CD4-positive, alpha-beta T cell treated with Interleukin-2 at 100 ng/mL for 4 hours (primary cell): ENCODE measurements at places on chromosomes 1 and 21.

DNA sequence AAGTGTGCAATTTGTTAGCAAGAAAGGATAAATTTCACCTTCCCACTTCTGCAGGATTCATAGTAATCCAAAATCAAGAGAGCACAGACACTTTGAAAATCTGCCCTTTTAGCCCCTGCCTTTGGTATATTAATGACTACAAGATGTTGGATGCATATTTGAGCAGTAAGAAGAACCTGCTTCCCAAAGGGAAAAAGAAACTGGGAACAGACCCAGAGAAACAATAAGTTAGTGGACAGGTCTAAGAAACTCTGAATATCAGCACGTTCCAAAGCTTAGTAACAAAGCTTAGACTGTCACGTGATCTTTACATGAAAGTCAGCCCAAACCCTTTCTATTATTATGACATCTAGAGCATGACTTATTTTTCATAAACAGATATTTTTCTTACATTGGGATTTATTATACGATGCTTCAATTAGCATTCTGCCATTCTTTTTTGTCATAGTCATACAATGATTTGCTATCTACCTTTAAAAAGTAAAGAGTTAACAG is 390.9 kb upstream of the ADGRL2 start:
- no peak for DNase-seq

- no peak for DNase-seq
Observed at GRCh38 chr1:53557369-53557768, 98.2 kb downstream of the DMRTB1 start.

- no peak for DNase-seq
Observed at GRCh38 chr1:82220754-82221153, 420.0 kb downstream of the ADGRL2 start.

- no peak for DNase-seq
Observed at GRCh38 chr1:232676307-232676706, 46.4 kb upstream of the SIPA1L2 start.

- no peak for DNase-seq
Observed at GRCh38 chr1:44012941-44013609, 18.2 kb downstream of the SLC6A9 start.

DNA sequence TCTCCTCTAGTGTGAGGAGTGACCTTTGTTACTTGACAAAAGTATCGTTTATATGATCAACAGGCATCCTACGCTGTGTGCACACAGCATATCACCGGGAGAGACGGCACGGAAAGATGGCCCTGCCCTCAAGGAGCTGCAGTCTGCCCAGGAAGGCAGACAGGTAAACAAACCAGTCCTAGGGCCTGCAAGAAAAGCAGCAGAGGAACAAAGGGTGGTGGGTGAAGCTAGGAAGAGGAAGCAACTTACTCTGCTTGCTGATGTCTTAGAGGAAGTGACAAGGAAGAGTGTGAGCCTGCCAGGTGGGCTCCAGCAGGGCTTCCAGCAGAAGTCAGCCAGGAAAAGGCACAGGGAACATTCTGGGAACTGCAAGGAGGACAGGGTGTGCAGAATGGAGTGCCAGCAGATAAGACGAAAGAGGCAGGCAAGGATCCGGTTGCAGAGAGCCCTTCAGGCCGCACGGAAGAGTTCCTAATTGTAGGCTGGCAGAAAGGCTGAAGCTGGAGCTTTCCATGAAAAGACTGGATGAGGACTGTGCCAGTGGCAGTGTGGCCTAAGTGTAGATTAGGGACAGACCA is 106.7 kb downstream of the SLC45A1 start:
- peak; percentile 57 for DNase-seq

GRCh38 chr1:168443356-168443755 is 100.4 kb downstream of the XCL2 start:
- no peak for DNase-seq

DNA sequence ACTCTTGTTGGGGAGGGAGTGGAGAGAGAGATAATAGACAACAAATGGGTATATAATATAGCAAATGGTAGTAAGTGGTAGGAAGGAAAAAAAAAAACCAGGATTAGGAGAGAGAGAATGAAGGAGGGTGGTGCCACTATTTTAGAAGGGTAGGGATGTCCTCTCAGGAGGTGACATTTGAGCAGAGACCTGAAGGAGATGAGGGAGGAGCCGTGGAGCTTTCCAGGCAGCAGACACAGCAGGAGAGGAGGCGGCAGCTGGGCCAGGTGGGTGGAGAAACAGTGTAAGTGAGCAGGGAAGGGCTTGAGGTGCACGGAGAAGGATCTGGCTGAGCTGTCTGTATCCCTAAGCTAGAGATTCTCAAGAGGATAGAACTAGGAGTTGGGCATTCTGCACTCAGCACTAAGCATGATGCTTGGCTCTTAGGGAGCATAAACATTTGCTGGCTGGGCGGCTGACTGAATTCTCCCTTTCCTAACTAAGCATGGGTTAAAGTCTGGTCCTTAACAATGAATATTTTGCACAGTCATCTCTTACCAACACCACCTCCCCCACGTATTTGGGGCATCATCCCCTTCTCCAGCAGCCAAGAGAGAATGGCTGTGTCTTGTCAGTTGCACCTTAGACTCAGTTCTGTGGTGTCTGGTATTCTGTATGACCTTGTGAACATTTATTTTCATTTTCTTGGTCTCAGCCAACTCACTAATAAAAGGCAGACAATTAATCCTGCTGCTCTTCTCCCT is 27.6 kb upstream of the SARS1 start:
- no peak for DNase-seq

DNA sequence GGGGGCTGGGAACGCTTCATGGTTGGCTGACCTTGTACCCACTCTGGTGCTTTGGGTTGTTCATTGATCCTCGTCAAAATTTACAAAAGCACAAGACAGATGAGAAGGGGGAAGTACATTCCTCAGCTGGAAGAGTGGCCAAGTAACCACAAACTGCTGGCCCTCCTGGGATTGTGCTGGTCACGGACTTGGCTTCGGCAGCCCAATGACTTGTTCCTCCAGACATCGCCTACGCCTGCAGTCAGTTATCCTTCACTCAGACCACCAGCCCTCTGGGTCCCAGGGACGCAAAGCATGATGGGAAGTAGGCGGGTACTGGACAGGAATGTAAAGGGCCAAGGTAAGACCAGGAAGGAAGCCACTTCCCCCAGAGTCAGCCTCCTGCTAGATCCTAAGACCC is 53.1 kb downstream of the LMX1A start:
- DNase-seq = no peak

DNA sequence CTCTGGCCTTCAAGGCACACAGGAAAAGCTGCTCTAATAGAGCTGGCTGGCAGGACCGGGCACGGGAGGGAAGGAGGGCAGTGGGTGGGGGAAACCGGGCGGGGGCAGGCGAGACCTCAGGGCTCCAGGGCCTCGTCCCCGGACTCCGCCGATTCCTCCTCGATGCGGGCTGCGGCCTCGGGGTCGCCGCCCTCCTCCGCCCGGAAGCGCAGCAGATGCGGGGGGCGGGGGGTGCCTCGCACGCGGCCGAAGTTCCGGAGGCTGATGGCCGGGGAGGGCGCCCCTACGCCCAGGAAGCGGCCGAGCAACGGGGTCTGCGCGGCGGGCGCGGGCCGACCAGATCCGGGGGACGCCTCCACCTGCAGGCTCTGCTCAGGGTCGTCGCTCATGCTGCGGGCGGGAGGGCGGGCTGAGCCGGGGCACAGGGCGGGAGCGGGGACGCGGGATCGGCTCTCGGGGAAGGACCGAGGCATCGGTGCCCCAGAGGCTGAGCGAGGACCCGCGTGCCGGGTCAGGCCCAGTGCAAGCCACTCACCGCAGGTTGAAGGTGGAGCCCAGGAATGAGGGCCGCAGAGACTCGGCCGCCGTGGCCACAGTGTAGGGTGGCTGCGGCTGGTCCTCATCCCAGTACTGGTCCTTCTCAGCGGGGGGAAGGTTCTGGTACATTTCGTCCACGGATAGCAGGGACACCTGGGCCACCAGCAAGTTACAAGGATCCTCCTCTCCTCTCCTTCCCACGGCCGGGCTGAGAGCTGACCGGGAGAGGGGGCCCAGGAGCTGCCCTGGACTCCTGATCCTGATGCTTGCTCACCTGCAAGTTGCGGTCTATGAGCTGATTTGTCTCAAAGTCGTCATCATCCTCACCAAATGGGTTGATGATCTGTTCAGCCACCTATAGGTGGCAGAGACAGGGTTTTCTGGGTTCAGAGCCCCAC is 3.6 kb downstream of the BEST4 start:
- peak; percentile 42 for DNase-seq

DNA sequence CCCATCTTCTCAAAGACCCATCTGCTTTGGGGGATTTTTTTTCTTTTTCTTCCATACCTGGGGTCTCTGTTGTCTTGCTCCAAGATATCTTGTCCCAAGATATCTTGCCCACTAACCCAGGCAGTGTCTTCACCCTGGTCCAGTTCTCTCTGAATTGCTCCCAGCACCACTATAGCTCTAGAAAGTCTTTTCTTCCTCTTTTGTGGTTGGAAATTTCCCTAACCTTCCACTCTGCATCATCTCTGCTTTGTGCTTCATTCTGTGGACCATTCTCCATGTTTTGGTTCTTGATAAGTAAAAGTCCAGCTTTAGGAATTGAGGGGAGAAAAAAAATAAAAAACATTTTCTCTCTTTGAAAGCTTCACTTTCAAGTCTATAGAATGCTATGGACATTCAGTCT is 20.9 kb downstream of the STYXL2 start:
- DNase-seq = no peak

DNA sequence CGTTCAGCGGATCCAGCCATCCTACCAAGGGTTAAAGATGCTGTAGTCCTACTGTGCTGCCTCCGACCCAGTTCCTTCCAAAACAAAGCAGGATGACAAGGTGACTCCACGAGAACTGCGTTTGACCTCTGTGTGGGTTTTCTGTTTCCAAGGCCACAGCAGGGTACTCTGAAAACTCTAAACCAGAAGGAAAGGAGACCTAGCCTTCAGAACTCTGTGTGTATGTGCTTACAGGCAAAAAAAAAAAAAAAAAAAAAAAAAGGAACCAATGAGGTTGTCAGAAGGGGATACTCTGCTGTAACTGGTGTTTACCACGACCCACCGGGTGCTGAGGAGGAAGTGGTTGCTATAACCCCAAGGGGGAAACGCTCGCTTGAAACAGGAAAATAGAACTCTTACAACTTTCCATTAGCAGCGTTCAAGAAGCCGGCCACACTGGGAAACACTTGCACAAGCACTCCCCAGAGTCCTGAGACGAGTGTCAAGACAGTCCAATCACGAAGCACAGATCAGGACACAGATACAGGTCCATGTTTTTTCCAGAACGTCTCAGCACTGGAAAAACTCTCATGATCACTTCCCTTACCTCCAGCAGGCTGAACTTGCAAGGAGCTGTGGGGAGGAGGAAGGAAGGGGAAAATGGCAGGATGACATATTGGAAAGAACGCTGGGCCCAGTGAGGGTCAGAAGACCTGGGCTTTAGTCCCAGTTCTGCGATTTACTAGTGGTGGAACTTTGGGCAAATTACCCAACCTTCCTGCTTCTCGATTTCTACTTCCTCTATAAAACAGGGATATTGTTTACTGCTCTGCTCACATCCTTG is 64.0 kb downstream of the ITPKB start:
- DNase-seq = peak; percentile 79

DNA sequence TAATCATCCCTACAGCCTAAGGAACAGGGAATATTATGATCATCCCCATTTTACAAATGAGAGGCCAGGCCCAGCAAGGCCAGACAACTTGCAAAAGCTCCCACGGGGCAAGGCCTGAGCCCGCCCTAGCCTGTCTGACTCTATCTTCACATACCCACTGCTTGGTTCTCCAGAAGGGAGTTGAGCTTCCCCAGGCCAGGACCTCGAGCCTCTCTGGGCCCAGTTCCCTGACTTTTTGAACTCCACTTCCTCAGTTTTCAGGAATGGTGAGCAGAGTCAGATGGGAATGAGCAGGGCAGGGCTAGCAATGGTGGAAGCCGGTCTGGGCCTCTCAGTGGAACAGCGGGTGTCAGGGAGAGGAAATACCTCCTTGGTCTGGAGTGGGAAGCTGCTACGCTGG is 39.3 kb downstream of the CACNA1S start:
- DNase-seq = no peak

DNA sequence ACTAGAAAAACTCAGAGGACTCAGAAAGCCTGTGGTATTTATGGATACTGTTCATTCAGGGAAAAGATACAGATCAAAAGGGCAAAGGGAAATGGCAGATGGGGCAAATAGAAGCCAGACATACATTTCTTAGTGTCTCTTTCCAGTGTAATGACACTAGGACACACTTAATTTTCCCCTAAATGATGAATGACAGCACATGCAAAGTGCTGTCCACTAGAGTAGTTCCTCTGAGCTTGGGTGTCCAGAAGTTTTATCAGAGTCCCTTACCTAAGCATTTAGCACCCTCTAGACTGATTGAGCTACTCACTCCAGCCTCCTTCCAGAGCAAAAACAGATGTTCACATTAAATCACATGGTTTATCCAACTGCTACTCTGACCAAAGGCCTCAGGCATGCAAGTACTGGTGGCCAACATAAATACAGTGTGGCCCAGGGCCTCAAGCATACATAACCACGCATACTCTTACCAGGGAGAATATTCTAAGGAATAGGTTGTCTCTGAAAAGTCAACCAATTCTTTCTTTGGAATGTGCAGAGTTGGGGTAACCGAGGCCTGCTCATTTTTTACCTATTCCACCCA is 166.9 kb downstream of the NCAM2 start:
- DNase-seq = no peak

GRCh38 chr1:193211539-193211938 is 25.1 kb upstream of the B3GALT2 start:
- peak; percentile 2 for DNase-seq
